ENCODE measurements at places on chromosomes 12 and 14. TPM values are rescaled to one million over a fixed set of nuclear protein-coding genes. Genes with fewer than 3 reads are reported as not detected.

GRCh38 chr12:50322206-50322605, 38.9 kb upstream of the LIMA1 start:
- DNase-seq = no peak
- no peak overlapping the region for H3K4me3 ChIP-seq
- H3K4me1 ChIP-seq = peaks cover 6% of the 10 kb centered on the region
- H3K36me3 ChIP-seq = no peaks in the 10 kb centered on the region
- no peaks in the 10 kb centered on the region for H3K27me3 ChIP-seq

GRCh38 chr14:21072031-21072473, 1.9 kb downstream of the ARHGEF40 start:
- H3K4me1 ChIP-seq = peaks cover 46% of the 10 kb centered on the region
- peaks cover 43% of the 10 kb centered on the region for H3K36me3 ChIP-seq
- H3K27me3 ChIP-seq = no peaks in the 10 kb centered on the region

TNS2 gene
- 109 TPM for total RNA-seq

GPR65 gene
- total RNA-seq = 0.25 TPM

DNA sequence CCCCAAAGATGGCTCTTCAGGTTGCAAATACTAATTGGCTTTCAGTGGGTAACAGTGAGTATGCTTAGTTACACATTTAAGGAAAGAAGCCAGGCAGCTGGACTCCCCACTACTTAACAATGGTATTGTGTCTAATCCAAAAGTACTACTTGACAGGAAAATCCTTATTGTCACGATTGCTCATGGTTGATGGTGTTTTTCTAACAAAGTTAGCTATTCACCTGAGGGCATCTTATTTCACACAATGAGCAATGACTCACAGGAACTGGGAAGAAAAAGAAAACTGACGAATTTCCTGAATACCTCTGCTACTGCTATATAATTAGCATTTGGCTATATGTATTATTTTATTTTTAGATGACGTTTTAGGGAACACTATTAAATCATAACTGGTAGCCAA, 33.4 kb upstream of the ALG10 start:
- no peak overlapping the region for H3K4me3 ChIP-seq
- no peaks in the 10 kb centered on the region for H3K27me3 ChIP-seq
- peaks cover 5% of the 10 kb centered on the region for H3K4me1 ChIP-seq
- H3K36me3 ChIP-seq = no peaks in the 10 kb centered on the region
- no peak for DNase-seq
- H3K27ac ChIP-seq = no peak overlapping the region

NID2 gene
- total RNA-seq = 35.2 TPM
